ENCODE measurements at places on chromosomes 2 and 18.

DNA sequence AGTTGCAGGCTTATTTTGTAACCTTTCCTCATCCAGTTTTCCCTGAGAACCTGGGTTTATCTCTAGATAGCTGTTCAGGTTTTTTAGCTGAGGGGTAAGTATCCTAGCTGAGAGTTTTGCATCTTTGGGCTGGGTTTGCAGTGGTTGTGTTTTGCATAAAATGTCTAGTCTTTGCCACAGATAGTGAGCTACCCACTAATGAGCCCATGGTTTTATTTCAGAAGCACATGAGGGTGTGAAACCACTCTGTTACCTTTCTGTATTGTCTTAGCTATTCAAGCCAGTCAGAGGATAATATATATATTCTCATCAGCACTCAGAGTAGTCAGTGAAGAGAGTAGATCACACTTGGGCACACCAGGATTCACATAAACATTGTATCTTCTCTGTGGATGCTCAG, 24.6 kb upstream of the TXNDC2 start:
- no peak overlapping the region for H3K4me3 ChIP-seq
- no peak overlapping the region for H3K27ac ChIP-seq
- no peak for DNase-seq
- H3K27me3 ChIP-seq, result no peaks in the 10 kb centered on the region

GRCh38 chr2:52365946-52366345, 1334.0 kb upstream of the NRXN1 start:
- H3K27ac ChIP-seq, result no peak overlapping the region
- no peaks in the 10 kb centered on the region for H3K4me1 ChIP-seq

- DNase-seq, result no peak
- H3K36me3 ChIP-seq, result no peaks in the 10 kb centered on the region
- no peak overlapping the region for H3K4me3 ChIP-seq
- H3K27ac ChIP-seq, result no peak overlapping the region
- no peaks in the 10 kb centered on the region for H3K4me1 ChIP-seq
- no peaks in the 10 kb centered on the region for H3K27me3 ChIP-seq
These were observed 9.1 kb upstream of the B3GNT7 start for GRCh38 chr2:231386446-231386845.

DNA sequence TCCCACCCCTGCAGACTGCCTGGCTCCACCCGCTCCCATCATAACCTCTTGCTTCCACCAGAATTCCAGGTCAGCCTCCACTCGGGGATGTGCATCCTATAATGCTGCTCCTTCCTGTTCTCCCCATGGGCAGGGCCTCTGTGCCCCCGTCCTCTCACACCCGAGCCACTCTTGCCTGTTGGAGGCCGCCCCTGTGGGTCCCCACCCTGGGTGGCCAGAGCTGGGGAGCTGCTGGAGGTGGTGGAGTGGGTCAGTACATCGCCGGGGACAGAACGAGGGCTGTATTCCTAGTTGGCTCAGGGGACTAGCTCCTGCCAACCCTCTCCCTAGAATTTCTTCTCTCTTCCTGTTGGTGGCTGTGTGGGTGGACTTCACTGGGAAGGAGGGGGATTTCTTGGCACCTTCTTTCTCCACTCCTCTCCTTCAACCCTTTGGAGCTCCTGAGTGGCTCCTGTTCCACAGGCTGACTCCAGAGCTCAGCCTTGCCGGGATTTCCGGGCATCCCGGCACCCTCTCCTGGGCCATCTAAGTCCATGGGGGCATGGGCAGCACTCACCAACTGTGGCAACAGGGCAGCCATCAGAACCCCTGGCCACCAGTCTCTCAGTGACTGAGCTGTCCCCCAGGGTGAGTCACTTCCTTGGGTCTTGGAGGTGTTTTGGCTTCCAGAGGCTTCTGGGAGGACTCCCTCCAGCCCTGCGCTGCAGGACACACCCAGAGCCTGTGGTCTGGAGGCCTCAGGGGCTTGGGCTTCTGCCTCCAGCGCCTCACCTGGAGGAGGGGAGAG, 88.2 kb upstream of the MCFD2 start:
- H3K4me1 ChIP-seq, result no peaks in the 10 kb centered on the region
- no peak for DNase-seq
- peaks cover 23% of the 10 kb centered on the region for H3K36me3 ChIP-seq
- H3K4me3 ChIP-seq, result no peak overlapping the region
- no peak overlapping the region for H3K27ac ChIP-seq

GRCh38 chr2:137194111-137194510, 428.8 kb downstream of the THSD7B start:
- H3K4me1 ChIP-seq, result no peaks in the 10 kb centered on the region
- H3K27ac ChIP-seq, result no peak overlapping the region
- H3K36me3 ChIP-seq, result no peaks in the 10 kb centered on the region

DNA sequence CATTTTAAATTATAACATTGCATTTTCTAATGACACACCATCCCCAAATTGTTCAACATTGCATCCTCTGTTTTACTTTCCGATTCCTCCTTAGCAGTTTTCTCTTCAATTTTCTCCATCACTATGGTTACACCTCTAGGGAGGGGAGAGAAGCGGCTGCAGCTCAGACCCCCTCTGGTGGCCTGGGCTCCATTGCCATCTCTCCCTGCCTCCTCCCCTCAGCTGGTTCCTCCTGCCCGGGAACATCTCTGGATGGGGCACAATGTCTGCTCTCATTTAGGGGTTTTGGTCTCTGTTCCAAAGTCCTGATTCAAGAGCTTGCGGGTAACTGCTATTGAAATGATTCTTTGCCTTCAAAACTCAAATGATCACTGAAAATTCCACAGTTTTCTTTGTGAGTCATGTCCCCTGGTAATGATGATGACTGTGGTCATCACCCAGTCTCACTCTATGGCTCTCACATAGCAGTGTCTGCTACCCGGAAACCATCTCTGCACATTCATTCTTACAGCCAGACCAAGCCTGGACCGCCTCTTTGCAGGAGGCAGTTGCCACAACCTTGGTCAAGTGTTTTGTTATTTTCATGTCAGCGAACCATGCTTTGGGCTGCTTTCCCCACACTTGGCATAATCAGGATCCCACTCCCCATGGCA, 263.9 kb downstream of the ALPK2 start:
- no peak overlapping the region for H3K4me3 ChIP-seq
- H3K27ac ChIP-seq, result no peak overlapping the region
- H3K36me3 ChIP-seq, result no peaks in the 10 kb centered on the region
- no peaks in the 10 kb centered on the region for H3K27me3 ChIP-seq

- no peak overlapping the region for H3K4me3 ChIP-seq
- H3K27me3 ChIP-seq, result no peaks in the 10 kb centered on the region
- no peaks in the 10 kb centered on the region for H3K36me3 ChIP-seq
- no peak for DNase-seq
- no peaks in the 10 kb centered on the region for H3K4me1 ChIP-seq
- no peak overlapping the region for H3K27ac ChIP-seq
These were observed 69.8 kb upstream of the MAL start for GRCh38 chr2:94955702-94956101.

DNA sequence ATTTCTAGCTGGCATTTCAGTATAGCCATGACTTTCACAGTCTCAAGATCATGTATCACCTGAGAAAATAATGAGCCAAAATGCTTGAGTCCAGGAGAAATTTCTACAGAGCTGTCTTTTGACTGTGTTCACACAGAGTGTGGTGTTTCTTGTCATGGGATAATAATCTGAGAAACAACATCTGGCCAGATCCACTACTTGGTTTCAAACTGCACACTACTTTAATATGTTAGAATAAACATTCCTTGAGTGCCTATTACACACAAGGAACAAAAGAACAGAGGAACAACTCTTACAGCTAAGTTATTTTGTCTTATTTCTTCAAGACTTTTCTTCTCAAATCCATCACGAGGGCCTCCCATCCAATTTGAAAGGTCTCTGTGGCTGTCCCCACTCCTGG, 108.3 kb downstream of the SS18 start:
- no peaks in the 10 kb centered on the region for H3K27me3 ChIP-seq
- DNase-seq, result peak; percentile 24
- no peak overlapping the region for H3K4me3 ChIP-seq
- H3K27ac ChIP-seq, result no peak overlapping the region
- peaks cover 10% of the 10 kb centered on the region for H3K4me1 ChIP-seq
- no peaks in the 10 kb centered on the region for H3K36me3 ChIP-seq
